Amygdala (tissue), 56 donors: ENCODE measurements at places on chromosomes 6 and 20.

DNA sequence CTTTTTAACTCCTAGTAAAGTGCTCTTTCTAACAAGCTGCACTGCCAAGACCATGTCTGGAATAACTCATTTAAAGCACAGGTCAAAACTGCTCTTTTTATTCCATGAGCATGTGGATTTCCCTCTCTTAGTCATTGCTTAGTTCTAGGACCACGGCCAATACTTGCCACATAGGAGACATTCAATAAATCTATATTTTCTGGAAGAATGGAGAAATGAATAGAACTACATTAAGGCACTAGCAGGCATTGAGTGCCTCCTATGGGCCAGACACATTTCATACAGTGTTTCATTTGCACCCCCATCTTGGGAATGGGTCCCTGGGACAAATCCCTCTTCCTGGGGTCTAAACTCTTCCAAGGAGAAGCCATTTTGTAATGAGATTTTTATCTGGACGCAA is 552.8 kb upstream of the CITED2 start:
- no peak for DNase-seq

DNA sequence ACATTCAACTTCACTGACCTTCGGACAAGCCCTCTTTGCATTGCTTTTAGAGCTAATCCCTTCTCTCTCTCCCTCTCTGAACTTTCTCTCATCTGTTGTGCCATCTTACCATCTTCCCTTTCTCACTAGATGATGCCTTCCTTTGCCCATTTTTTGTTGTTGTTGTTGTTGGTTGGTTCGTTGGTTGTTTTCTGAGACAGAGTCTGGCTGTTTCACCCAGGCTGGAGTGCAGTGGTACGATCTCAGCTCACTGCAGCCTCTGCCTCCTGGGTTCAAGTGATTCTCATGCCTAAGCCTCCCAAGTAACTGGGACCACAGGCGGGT is 18.8 kb downstream of the MAP3K5 start:
- no peak for DNase-seq

- no peak for DNase-seq
These were observed 13.8 kb downstream of the NQO2 start for GRCh38 chr6:3013486-3013885.

- DNase-seq = no peak
These were observed 246.7 kb downstream of the FOXC1 start for GRCh38 chr6:1856381-1856780.

DNA sequence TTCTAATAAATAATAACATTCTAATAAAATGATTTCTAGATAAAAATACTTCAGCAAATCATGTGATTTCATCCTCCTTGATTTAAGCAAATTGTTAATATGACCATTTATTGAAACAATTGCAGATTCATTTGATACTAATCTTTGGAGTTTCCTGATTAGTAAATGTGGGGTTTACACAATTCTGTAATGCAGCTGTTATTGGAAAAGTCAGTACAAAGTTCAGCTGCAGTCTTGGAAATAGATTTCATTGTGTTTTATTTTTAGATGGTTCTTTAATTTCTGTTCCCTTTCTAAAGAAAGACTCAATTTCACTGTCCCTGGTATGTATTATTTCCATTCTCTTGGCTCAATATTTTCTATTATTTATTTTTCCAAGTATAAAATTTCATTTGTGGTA is 342.0 kb downstream of the TBC1D32 start:
- DNase-seq = no peak

DNA sequence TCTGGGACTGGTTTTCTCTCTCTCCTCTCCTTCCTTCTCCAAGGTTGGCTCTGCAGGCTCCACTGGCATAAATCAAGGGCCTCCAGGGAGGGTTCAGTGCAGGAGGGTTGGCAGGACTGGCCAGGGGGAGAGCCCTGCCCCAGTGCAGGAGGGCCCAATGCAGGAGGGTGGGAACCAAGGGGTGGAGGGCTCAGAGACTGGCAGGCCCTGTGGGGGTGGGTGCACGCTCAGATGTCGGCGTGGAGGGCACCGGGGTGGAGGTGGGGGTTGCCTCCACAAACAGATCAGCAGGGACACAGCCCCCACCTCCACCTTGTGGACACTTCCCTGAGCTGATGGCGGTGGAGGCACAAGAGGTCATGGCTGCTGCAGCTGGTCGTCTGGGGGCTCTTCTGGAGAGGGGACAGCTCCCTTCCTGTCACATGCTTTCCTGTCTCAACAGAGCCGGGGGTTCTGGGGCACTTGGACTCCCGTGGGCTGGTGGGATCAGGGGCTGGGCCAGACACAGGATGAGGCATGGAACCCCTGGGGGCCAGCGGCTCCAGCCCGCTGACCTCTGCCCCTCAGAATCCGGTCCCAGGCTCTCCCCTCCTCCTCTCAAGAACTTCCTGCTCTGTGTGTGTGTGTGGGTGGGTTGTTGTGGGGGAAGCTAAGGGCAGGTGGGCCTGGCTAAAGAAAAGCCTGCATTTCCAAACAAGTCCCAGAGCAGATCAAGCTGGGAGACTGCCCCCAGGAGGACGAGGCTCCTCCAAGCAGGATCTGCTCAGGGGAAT is 2.7 kb upstream of the ABHD16B start:
- no peak for DNase-seq

DNA sequence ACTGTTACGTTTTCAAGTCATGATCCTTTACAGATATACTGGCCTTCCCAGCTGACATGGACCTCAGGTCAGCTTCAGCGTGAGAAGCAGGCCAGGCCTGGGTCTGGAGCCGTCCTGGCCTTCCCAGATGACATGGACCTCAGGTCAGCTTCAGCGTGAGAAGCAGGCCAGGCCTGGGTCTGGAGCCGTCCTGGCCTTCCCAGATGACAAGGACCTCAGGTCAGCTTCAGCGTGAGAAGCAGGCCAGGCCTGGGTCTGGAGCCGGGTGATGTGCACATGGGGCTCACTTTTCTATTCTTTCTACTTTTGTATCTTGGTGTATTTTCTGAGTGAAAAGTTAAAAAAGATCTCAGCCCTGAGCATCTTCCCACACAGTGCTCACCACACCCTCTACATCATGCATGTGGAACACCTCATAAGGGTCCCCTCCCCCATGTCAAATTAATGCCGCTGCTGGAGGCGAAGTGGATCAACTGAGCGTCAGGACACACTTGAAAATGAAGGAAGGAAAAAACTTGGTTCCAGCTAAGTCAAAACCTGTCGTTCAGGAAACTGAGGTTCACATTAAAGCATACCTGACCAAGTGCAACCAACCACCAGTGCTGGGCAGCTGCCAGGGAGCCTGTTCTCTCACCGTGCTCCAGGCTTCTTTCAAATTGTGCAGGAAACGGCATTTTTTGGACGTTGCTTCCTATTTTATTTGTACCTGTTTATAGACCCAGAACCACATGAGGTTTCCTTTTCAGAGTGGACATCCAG is 32.2 kb downstream of the KIF25 start:
- DNase-seq = no peak

DNA sequence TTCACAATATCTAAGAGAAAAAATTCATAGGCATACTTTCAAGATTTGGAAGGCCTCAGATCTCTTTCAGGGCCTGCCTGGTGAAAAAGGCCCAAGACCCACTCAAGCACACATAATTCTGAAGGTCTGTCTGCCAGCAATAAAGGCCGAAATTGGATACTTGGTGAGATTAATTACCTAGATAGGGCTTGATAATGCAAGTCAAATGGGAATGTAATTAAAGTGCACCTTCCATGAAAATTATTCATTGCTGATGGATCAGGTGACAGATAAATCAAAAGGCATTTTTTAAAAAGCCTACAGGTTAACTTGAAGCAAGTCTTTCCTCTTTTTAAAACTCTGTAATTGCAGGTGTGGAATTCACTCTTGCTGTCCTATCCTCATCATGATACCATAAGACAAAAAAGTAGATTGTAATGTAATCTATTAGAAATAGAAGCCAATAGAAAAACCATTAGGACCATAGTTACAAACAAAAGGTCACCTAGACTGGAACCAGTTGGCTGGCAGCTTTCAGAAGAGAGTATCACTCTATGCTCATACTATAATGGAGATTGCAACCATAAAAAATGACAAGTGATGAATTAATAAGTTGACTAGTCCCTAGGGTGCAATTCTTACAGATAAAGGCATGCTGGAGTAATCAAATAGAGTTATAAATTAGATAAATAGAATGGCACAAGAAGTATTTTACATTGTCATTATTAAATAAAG is 77.3 kb downstream of the EPHA7 start:
- DNase-seq = no peak

GRCh38 chr6:84462698-84463097 is 235.3 kb upstream of the CEP162 start:
- DNase-seq = no peak

DNA sequence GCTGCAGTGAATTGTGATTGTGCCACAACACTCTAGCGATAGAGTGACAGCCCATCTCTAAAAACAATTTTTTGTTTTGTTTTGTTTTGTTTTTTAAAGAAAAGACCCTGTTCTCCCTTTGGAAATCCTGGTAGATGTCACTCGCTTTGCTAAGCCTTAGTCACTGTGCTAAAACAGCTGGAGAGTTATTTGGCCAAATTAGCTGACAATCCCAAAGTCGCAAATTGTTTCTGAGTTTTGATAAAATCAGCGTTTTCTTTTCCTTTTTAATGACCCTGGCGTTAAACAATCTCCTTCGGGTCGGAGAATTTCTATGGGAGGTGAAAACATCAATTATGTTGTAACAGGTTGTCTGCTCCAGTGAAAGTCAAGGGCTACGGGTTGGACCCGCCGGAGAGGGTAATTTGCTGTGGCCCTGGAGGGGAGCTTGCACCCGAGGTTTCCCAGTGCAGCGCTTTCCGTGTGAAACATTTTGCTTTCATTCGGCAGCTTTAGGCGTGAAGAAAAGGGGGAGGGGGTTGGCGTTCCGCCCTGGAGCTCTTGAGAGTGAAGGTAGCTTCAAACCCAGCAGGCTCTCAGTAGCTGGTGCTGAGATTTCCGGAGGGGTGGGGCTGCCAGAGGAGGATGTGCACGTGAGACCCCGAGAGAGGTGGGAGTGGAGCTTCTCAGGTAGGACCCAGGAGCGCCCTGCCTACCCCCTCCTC is 296.6 kb downstream of the PHACTR1 start:
- DNase-seq = peak; percentile 51

GRCh38 chr6:170529839-170530469 is 23.2 kb downstream of the PSMB1 start:
- peak; percentile 33 for DNase-seq

GRCh38 chr6:131159578-131159977 is 24.3 kb downstream of the AKAP7 start:
- no peak for DNase-seq

DNA sequence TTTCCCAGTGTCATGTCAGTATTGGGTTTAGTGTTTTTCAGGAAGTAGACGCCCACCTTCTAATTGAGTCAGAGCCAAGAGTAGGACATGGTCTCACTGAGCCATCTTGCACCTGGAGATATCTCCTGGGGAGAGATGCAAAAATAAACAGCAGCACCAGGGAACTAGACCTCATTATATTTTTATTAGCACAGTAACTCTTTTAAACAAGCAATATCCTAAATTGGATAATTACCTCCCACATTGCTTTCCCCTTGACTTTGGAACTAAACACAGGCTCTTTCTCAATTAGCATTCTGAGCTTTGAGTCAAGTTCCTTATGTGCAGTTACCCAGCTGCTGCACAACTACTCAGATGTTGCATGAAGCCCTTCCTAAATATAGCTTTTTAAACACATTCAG is 175.4 kb downstream of the IBTK start:
- no peak for DNase-seq

DNA sequence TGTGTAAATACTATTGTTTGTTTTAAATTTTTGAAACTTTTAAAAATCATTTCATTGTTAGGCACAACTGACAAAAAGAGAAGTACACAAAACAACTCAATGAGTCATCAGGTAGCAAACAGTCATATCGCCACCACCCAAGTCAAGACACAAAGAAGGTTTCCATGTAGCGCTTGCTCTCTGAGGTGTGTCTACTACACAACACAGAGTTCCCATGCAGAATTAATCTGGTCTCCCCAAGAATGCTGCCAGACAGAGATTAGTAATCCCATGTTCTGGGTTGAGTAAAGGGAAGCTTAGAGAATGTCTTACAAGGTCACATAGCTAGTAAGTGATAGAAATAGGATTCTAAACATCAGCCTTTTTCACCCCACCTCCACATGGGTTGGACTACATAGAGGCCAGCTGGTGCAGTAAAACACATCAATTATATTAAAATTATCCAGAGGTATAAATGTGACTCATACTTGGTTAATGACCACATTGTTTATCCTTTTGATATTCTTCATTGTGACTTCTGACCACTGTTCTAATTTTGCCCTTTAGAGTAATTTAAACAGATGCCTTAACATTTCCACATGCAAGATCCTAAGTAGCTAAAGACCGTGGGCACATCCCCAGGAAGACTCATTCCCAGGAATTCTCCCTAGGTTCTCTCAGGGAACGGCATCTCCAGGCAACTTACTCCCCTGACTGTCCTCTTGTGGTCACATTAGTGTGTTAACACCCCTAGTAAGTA is 413.5 kb downstream of the PRKN start:
- no peak for DNase-seq

- peak; percentile 4 for DNase-seq
These were observed 12.1 kb downstream of the PRPH2 start for GRCh38 chr6:42710316-42710715.

DNA sequence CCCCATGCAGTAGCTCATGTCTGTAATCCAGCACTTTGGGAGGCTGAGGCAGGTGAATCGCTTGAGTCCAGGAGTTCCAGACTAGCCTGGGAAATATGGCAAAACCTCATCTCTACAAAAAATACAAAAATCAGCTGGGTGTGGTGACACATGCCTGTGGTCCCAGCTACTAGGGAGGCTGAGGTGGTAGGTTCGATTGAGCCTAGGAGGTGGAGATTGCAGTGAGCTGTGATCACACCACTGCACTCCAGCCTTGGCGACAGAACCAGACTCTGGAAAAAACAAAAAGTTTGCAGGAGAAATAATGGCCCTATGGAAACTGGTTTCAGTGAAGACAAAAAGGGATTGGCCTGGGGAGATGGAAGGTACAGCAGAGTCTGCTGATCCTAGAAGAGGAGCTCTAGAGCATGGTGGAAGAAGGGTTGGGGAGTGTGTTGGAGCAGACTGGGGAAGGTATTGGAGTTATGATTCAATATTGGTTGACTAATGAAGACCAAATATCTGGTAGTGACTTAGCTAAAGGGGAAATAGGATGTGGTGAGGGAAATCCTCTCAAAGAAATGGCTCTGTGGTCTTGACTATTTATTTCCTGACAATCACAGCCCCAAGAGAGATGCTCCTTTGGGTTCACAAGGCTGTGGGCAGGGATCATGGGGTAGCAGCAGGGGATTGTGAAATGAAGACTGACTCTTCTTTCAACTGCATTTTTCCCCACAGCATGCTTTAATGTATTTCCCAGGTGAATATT is 281.9 kb downstream of the UTRN start:
- no peak for DNase-seq

DNA sequence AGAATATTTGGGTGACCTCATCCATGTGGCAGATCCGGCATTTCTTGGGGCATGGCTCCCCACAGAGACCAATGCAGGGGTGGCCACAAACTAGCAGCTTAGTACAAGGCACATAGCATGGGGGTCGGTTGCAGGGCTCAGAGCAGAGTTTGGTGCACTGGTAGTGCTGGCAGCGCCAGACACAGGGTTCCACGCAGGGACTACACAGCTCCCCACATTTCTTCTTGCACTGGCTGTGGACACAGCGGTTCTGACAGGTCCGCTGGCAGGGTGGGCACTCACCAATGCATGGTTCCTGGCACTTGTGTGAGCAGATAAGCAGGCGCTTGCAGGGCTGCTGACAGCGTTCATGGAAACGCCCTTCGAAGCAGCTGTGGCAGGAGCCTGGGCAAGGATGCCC is 29.1 kb downstream of the DDX27 start:
- DNase-seq = no peak
